ENCODE measurements at places on chromosomes 11 and 22.
A peak's percentile ranks its signal among the peaks of the same experiment; 100 is the strongest.

GRCh38 chr22:32817137-32817730 lies 15.7 kb downstream of the TIMP3 start:
- no peak for DNase-seq

- DNase-seq = no peak
Measured at GRCh38 chr11:72562431-72562830, 111.8 kb downstream of the PDE2A start.

DNA sequence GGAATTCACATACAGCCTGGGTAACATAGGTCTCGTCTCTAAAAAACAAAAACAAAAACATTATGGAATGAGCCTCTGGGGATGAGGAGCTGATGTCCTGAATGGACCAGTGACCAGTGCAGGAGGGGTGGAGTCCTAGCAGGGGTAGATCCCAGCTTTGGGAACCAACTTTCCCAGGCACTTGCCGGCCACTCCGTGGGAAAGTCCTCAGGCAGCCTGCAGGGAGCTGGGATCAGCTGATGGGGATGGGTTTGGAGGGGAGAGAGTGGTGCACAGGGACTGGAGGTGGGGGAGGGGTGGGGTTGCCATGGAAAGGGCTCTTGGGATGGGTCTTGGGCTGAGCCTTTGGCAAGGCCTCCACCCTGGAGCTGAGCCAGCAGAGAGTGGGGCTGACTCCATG lies 19.1 kb downstream of the MGAT3 start:
- DNase-seq = no peak

GRCh38 chr11:14578541-14578956 lies 58.4 kb upstream of the PSMA1 start:
- peak; percentile 34 for DNase-seq

DNA sequence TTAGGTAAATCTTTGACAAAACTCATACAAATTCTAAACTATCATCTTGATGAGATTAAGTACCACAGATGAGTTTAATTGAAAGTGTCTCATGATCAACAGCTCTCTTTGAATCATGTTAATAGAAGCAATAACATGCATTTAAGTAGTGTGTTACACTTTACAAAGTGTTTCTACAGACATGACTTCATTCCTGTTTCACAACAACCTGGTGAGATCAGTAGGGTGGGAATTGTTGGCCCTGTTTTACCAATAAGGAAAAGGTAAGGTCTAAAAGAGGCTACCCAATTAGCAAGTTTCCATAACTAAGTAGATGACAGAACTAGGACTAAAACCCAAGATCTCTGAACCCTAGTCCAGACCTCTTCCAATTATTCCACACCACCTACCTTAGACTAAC lies 12.7 kb upstream of the PRSS23 start:
- no peak for DNase-seq

- DNase-seq = no peak
Measured at GRCh38 chr11:118604566-118604965, 2.8 kb upstream of the PHLDB1 start.

GRCh38 chr11:46299451-46299961 lies 22.0 kb downstream of the CREB3L1 start:
- no peak for DNase-seq

DNA sequence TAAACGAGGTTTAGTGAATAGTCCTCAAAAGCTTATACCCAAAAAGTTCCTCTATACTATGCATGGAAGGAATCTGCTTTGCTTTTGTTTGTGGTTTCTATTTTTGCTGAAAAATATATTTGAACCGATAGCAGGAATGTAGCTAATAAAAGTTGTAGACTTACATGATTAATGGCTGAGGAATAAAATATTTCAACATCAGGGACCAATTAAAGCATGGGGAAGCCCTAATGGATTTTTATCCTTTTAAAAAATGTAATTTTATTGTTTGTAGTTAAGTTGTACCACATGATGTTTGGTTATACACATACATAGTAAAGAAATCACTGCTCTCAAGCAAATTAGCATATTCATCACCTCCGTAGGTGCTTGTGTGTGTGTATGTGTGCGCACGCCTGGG lies 295.3 kb upstream of the CNTN5 start:
- no peak for DNase-seq

GRCh38 chr22:35039625-35040024 lies 26.3 kb upstream of the ISX start:
- no peak for DNase-seq

GRCh38 chr22:42410708-42411107 lies 21.5 kb downstream of the NFAM1 start:
- no peak for DNase-seq

GRCh38 chr11:77147668-77148321 lies 19.7 kb downstream of the MYO7A start:
- DNase-seq = no peak

DNA sequence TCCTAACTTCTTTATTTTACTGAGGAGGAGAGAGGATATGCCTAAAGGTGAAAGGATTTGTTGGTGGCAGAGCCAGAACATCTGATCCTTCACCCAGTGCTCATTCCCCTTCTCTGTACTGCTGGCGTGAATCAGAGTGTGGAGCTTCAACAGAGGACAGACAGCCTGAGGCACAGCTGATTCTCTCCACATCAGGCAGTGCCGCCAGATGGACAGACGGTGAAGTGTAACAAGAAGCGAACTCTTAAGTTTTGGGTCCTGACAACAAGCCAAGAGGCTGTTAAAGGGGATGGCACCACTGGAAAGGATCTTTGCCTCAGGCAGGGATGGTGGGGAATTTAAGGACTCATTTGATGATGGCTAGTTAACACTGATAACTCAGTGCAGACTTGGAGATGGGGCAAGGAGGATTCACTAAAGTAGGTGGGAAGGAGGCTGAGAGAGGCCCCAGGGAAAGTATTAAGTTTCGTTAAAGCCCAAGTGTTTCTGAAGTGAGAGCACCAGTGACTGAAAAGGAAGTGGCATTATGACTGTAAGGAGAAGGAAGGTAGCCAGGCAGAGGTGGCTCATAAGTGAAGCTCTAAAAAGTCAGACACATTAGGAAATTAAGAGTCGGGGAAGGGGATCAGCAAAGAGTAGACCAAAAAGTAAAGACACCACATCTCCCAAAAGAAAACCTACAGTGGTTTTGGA lies 81.3 kb downstream of the CLPB start:
- DNase-seq = no peak

- no peak for DNase-seq
Measured at GRCh38 chr11:7498193-7498592, 12.9 kb downstream of the OLFML1 start.

- DNase-seq = no peak
Measured at GRCh38 chr11:10866893-10867331, 9.1 kb upstream of the ZBED5 start.

GRCh38 chr11:1826552-1827094 lies 8.2 kb upstream of the SYT8 start:
- DNase-seq = no peak

DNA sequence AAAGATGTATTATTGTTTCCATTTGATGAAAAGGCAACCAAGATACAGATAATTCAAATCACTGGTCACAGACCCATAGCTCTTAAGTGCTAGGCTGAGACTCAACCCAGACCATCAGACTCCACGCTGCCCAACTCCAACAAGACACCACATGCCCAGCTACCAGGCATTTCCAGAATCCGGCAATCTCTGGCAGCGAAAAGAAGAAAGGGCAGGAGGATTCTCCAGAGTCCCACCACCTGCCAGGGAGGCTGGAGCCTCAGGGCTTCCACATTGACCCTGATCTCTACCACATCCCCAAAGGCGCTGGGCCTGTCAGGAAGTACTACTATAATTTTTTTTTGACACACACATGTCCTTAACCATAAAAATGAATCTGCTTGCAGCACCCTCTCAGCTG lies 61.4 kb upstream of the ARFGAP3 start:
- no peak for DNase-seq

DNA sequence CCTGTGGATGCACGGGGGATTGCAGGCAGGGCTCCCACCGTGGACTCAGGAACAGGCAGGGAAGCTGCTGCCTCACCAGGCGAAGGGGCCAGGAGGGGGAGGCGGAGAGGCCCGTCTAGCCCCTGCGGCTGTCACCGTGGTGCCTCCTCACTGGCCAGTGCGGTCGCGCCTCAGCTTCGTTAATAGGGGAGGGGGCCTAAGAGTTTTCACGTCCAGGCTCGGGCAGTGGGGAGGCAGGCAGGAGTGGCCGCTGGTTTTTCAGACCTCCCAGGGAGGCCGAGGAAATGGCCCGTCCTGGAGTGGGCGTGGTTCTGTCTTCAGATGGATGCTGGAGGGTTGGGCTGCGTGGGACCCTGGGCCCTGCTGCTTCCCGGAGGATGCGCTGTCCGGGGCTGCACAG lies 91.1 kb upstream of the B3GAT1 start:
- DNase-seq = no peak

- DNase-seq = no peak
Measured at GRCh38 chr11:80156062-80156461, 715.2 kb upstream of the TENM4 start.

GRCh38 chr11:58693026-58693425 lies 38.7 kb downstream of the GLYAT start:
- DNase-seq = no peak

GRCh38 chr11:111691176-111691575 lies 75.0 kb downstream of the PPP2R1B start:
- no peak for DNase-seq

GRCh38 chr11:115470928-115471327 lies 33.3 kb downstream of the CADM1 start:
- DNase-seq = no peak

GRCh38 chr11:86673055-86673843 lies 833 bp upstream of the ME3 start:
- no peak for DNase-seq

DNA sequence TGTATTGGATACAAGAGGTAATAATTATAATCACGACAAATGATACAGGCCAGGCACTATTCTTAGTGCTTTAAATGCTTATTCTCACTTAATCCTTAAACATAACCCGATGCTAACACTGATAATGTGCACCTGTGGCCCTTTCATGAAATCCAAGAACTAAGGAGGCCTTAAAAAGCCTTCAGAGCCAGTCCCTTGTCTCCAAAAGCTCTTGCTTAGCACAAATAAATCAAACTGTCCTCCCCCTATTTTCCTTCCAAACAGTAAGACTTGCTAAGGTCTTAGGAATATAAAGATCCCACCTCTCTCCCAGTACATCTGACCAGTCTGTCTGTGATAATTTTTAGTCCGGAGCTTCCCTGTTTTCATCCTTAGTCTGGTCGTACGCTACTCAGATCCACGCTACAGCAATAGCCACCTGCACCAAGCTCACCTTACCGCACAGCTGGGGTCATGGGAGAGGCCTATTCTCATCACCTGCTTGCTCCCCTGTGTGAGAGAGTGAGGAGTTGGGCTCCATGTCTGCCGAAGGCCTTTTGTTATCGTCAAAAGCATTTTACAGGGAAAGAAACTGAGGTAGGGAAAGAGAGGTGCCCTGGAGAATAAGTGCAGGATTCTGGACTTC lies 16.9 kb downstream of the FXYD6 start:
- DNase-seq = no peak

- DNase-seq = no peak
Measured at GRCh38 chr22:23604939-23605712, 25.0 kb upstream of the IGLL1 start.

GRCh38 chr22:45102896-45103420 lies 60.8 kb upstream of the NUP50 start:
- no peak for DNase-seq

- no peak for DNase-seq
Measured at GRCh38 chr11:39011797-39012196, 2413.8 kb upstream of the RAG2 start.

GRCh38 chr11:64553554-64554201 lies 37.3 kb upstream of the SLC22A12 start:
- DNase-seq = peak; percentile 25

DNA sequence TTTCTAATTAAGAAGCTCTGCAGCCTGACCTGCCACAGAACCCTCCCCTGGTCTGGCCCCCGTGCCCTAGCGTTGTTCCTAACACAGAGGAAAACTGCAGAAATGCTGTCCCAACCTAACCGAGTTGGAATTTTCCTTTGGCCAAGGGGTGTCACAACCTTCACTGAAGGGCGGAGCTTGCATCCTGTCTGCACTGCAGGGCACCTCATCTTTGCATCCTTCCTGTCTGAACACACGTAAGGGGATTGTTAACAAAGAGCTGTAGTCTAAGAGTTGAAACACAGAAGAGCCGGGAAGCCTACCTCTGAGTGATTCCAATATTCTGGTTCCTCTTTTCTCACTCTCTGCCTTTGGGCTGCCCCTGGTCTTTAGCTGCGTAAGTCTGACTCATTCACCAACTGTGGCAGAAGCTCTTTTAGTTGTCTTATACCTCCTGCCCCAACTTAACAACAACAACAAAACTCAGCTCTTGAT lies 1.6 kb downstream of the DIXDC1 start:
- DNase-seq = no peak

GRCh38 chr11:27228232-27228905 lies 134.6 kb downstream of the CCDC34 start:
- DNase-seq = no peak

DNA sequence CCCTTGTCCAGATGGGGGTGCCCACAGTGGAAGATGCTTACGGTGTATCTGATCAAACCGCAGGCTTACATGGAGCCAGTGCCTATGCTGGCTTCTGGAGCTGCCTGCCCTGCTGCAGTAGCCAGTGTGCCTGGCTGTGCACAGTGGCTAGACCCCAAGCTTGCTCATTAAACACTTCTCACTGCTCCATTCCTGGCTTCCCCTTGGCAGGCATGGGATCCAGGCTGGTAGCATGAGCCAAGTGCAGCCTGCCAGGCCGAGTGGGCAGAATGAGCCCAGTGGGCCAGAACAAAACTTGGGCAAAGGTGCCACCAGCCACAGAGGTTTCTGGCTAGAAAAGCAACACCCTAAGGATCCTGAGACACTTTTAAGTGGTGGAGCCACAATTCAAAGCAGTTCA lies 55.4 kb upstream of the B3GNT6 start:
- no peak for DNase-seq

DNA sequence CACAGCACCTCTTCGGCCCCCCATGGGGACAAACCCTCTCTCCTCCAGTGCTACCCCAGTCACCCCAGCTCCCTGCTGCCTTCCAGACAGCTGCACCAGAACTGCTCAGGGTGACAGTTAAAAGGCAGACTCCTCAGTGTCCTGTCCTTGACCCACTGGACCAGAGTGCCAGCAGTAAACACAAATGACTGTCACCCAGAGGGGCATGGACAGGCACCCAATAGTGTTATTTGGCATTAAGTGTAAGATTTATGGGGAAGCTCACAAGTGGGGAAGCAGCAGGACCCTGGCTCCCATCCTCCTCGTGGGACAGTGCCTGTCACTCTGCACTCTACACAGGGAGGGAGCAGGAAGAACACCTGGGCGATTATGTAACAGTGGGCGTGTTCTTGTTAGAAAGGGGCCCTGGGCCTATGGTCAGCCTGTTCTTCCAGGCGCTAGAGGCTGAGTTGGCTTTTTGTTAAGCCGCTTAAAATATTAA lies 5.0 kb downstream of the RPS19BP1 start:
- DNase-seq = no peak

DNA sequence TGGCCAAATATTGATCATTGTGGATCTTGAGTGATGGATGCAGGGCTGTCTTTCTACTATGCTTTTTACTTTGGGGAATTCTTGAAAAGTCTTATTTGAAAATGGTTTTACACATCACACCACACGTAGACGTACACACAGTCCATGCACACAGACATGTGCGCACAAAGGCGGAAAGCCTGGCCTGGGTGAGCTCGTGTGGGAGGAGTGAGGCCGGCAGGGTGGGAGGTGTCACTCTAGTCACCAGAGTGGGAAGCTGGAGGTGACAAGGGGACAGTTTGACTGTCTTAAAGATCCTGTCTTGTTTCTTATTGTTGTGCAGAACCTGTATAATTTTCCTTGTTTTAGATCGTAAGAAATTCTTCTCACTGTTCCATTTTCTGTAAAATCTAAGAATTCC lies 326.9 kb downstream of the TBC1D22A start:
- DNase-seq = no peak
